A549 treated with RU486 at 1 μM for 4 hours (cell line): ENCODE measurements at places on chromosomes 13 and 19. TPM values are rescaled to one million over a fixed set of nuclear protein-coding genes. Genes with fewer than 3 reads are reported as not detected.

The LILRB4 gene
- total RNA-seq = not detected in 5 replicates

The S1PR4 gene
- 0.15 to 0.56 TPM (median 0.29 TPM) in 3 of 5 replicates, not detected in the others for total RNA-seq

The ATXN8OS gene
- not detected in 5 replicates for total RNA-seq

The DCT gene
- total RNA-seq = not detected in 5 replicates

The BEST2 gene
- total RNA-seq = 0.05 to 0.14 TPM in 2 of 5 replicates, not detected in the others

The TLE5 gene
- 163 to 261 TPM (median 235 TPM) in 5 replicates for total RNA-seq

The HCST gene
- 0.18 to 0.64 TPM (median 0.27 TPM) in 3 of 5 replicates, not detected in the others for total RNA-seq

The ATCAY gene
- total RNA-seq = 0.07 to 0.26 TPM (median 0.12 TPM) in 5 replicates

The ZNF112 gene
- total RNA-seq = 1.1 to 3.1 TPM (median 2.0 TPM) in 5 replicates

The RUVBL2 gene
- 230 to 241 TPM (median 232 TPM) in 5 replicates for total RNA-seq

The CYP4F2 gene
- 0.10 to 0.43 TPM in 2 of 5 replicates, not detected in the others for total RNA-seq

The CGB7 gene
- 0.16 to 0.82 TPM (median 0.61 TPM) in 5 replicates for total RNA-seq

The SLC15A1 gene
- 0.03 to 0.07 TPM (median 0.06 TPM) in 4 of 5 replicates, not detected in the other for total RNA-seq

The ZIC5 gene
- total RNA-seq = 2.6 to 3.9 TPM (median 3.4 TPM) in 5 replicates

The ZNF527 gene
- total RNA-seq = 2.4 to 3.4 TPM (median 3.1 TPM) in 5 replicates

The PSG11 gene
- total RNA-seq = 0.15 to 0.46 TPM in 2 of 5 replicates, not detected in the others

The PGLYRP1 gene
- not detected in 5 replicates for total RNA-seq

The ENOX1 gene
- 0.60 to 0.75 TPM (median 0.65 TPM) in 5 replicates for total RNA-seq

The PSG1 gene
- 0.19 to 0.84 TPM (median 0.29 TPM) in 4 of 5 replicates, not detected in the other for total RNA-seq

The ZNF44 gene
- 0.64 to 1.0 TPM (median 0.73 TPM) in 5 replicates for total RNA-seq

The CEACAM18 gene
- total RNA-seq = not detected in 5 replicates

The FSTL3 gene
- 122 to 180 TPM (median 158 TPM) in 5 replicates for total RNA-seq

The FFAR3 gene
- total RNA-seq = not detected in 5 replicates

The GPR12 gene
- total RNA-seq = not detected in 5 replicates

The KIR3DL1 gene
- total RNA-seq = not detected in 5 replicates

The GPR183 gene
- not detected in 5 replicates for total RNA-seq

The JSRP1 gene
- 0.44 to 1.00 TPM (median 0.60 TPM) in 4 of 5 replicates, not detected in the other for total RNA-seq

The UBE2L5 gene
- not detected in 5 replicates for total RNA-seq

The KLF1 gene
- total RNA-seq = not detected in 5 replicates

The ERICH6B gene
- not detected in 5 replicates for total RNA-seq

The CNN1 gene
- 0.35 to 0.94 TPM (median 0.40 TPM) in 5 replicates for total RNA-seq

The ZNF607 gene
- 3.2 to 5.2 TPM (median 4.8 TPM) in 5 replicates for total RNA-seq

The ACP7 gene
- total RNA-seq = 0.14 to 0.24 TPM (median 0.17 TPM) in 4 of 5 replicates, not detected in the other

The SCEL gene
- 0.38 to 0.96 TPM (median 0.60 TPM) in 5 replicates for total RNA-seq

The MIR17HG gene
- total RNA-seq = 0.69 to 2.3 TPM (median 1.4 TPM) in 5 replicates

The ZNF547 gene
- 1.4 to 2.0 TPM (median 1.6 TPM) in 5 replicates for total RNA-seq

The TMEM38A gene
- 0.87 to 1.8 TPM (median 1.5 TPM) in 5 replicates for total RNA-seq

The SPRY2 gene
- total RNA-seq = 7.2 to 11.8 TPM (median 11.0 TPM) in 5 replicates

The ZNF549 gene
- 1.3 to 2.0 TPM (median 1.6 TPM) in 5 replicates for total RNA-seq

The SRRM5 gene
- 0.67 to 1.0 TPM (median 0.78 TPM) in 5 replicates for total RNA-seq

The UPK1A gene
- 0.67 to 0.99 TPM (median 0.85 TPM) in 5 replicates for total RNA-seq

The SIPA1L3 gene
- total RNA-seq = 34.1 to 50.5 TPM (median 42.1 TPM) in 5 replicates

The GIPR gene
- total RNA-seq = 2.3 to 3.8 TPM (median 2.6 TPM) in 5 replicates

The IZUMO2 gene
- total RNA-seq = not detected in 5 replicates

The TEX101 gene
- total RNA-seq = not detected in 5 replicates

The KLK12 gene
- total RNA-seq = not detected in 5 replicates

The ABCC4 gene
- 12.3 to 22.1 TPM (median 19.7 TPM) in 5 replicates for total RNA-seq

The PALM3 gene
- 1.3 to 2.6 TPM (median 1.9 TPM) in 5 replicates for total RNA-seq

The FARP1 gene
- total RNA-seq = 8.6 to 13.4 TPM (median 10.2 TPM) in 5 replicates

The AP3D1 gene
- total RNA-seq = 63.9 to 77.3 TPM (median 73.9 TPM) in 5 replicates

The SH2D3A gene
- total RNA-seq = 12.1 to 16.8 TPM (median 14.5 TPM) in 5 replicates

The HMGB1 gene
- total RNA-seq = 507 to 782 TPM (median 551 TPM) in 5 replicates

The C19orf73 gene
- 0.93 to 3.1 TPM (median 2.2 TPM) in 5 replicates for total RNA-seq

The CDK8 gene
- total RNA-seq = 9.2 to 13.7 TPM (median 13.2 TPM) in 5 replicates

The PCSK4 gene
- 0.48 to 1.0 TPM (median 0.92 TPM) in 5 replicates for total RNA-seq

The ICAM1 gene
- 4.2 to 6.4 TPM (median 5.1 TPM) in 5 replicates for total RNA-seq
